ENCODE measurements at places on chromosomes 3 and 15.

DNA sequence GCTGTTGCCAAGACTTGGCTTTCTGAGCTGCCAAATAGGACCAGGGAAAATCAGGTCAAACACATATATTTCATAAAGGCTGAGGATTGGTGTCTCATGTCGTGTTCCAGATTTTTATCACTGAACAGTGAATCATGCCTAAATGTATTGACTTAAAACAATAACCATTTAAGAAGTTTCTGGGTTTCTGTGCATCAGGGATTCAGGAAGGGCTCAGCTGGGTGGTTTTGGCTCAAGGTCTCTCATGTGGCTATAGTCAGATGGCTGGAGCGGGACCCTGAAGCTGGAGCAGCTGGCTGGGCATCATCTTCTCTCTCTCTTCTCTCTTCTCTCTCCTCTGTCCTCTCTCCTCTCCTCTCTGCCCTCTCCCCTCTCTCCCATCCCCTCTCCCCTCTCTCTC lies 10.7 kb upstream of the RFTN1 start:
- no peak for DNase-seq

- no peak for DNase-seq
Observed at GRCh38 chr3:3353153-3353552, 173.7 kb upstream of the CRBN start.

DNA sequence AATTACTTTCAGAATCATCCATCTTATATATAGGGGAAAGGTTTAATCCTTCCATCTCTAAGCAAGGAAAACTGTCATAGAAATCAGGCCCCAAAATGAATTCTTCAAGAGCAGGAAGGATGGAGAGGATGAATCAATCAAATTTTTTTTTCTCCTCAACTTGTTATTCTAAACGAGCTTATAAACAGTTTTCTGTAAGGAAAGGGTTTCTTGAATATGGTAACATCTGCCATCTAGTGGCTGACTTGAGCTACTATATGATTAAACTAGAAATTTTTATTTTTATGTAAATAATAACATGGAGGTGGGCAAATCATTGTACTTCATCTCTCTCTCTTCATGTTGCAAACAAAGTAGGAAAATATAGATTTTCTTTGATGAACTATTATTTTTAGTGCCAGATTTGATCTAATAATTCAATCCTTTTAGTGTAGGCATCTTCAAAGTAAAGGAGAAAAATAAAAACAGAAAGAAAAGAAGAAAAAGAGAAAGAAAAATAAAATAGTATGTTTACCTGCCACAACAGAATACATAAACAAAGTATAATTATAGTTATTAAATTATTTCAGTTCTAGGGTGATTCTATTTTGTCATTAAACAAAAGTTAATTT lies 146.6 kb downstream of the SERPINI1 start:
- DNase-seq, result peak; percentile 33

DNA sequence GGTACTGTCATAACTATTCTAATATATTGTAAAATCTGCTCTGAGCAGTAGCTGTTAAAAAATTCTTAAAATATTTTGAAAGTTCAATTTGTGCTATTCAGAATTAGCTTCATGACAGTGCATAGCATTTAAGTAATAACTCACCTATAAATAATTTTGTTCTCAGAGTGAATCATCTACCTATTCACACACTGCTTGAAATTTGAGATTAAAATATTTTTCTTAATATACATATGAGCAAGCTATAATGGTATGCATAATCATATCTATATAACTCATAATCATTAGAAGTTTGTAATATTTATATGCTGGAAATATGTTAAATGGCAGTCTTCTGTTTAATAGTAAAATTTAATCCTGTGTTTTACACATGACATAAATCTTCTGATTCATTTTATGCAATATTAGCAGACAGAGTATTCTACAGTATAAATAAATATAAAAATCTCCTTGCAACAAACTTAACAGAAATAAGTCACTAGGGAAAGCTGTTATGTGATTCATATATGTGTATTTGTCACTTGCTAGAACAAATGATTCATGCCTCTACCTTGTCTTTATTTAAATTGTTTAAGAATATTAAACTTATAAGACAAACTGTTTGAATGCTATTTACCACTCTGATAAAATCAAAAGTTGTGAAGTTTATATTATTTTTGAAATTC lies 710.8 kb downstream of the PLOD2 start:
- no peak for DNase-seq

GRCh38 chr3:117719316-117719926 lies 1009.8 kb downstream of the TUSC7 start:
- no peak for DNase-seq

DNA sequence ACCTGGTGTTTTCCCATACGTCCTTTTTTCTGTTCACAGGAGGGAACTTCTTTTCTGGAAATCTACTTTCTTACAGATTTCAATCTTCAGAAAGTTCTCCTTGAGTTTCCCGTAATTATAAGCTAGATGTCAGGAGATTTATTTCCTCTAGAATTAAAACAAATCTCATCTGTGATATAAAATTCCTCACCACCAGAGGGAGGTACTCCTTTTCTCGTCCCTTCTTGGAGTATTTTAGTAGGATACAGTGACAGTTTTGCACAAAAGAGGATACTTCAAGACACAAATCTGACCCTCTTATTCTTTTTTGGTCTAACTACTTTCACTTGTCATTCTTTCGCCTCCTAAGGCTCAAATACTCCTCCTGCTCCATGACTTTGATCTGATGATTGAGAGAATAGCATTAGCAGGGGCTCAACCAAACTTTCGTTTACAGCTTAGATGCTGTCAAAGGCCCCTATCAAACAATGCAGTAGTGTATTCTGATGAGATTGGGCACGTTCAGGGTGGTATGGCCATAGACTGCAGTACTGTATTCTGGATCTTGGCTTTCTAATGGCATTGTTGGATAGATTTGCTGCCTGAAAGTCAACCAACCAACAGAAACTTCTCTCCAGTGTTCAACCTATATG lies 38.0 kb downstream of the TMEM41A start:
- DNase-seq, result no peak

DNA sequence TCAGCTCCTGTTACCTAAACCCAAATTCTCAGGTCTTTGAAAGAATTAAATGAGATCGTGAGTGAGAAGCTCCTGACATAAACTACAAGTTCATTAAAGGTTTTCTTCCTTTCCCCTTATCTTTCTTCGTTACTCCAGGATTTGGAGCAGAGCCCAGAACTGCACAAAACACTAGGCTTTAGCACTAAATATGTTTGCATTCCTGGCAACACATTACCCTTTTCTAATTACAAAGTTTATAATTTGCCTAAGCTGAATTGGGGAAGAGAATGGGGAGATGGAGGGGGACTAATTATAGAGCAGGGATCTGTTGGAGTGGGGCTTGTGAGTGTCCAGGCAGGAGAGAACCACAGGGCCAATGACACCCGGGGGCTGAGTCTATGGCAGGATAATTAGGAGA lies 109.7 kb downstream of the SV2B start:
- DNase-seq, result no peak

DNA sequence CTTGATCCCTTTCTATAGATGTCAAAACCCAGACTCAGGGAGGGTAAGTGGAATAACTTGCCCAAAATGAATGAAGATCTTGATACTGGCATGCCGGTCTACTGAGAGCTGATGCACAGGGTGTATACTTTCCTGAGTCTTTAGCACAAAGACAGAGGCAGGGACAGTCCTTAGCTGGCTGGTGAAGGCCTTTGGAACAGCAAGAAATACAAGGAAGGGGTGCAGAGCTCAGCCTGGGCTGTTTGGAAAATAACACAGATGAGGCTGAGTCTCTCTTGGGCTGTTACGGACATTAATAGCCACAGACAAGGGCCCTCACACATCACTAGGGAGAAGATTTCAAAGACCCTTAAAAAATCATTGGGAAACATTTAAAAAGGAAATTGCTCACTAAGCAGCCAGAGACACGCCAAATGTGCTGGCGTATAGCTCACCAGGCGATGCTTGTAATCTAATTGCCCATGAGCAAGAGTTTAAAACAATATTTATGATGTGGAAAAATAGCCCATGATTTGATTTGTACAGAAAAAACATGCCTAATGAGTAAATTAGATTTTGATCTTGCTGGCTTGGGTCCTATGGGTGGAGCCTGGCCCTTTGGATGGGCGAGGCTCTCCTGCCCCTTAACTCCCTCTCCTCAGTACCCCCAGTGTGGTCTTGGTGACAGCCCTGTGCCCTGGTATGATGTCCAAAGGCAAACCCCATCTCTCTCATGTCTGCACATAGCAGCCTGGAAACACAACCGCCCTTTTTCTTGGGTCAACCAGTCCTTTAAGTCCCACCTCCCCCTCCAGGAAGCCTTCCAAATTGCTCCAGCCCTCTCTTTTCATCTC lies 81.8 kb upstream of the MRPS22 start:
- no peak for DNase-seq

DNA sequence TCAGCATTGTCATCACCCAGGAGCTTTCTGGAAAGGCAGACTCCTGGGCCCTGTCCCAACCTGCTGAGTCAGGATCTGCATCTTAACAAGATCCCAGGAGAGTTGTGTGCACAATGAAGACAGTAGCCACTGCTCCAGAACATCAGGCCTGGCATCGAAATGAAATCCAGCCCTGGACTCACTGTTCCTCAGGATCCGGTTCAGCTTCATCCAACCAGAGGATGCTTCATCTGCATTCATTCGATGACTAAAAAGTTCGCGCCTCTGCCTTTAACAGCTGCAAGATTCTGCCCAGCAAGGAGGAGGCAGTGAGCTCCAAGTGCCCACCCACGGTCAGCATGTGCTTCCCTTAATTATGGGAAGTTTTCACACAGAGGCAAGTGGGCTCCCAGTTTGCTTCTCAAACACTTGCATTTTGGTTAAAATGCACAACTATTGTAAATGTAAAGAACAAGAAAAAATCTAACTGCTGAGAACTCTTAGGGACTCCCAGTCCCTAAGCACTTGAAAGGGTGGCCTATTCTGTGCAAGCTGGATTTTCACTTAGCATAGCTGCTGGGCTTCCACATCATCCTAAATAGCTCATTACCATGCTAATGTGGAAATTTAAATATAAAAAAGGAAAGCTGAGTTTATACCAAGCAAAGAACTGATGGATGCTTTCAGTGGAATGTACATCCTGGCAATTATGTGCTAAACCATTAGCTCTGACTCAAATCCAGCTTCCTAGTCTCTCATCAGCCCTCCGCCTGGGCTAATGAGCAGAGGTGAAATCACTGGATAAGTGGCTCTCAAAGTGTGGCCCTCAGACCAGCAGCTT lies 25.5 kb upstream of the ESYT3 start:
- DNase-seq, result no peak

GRCh38 chr3:168473334-168473890 lies 377.7 kb upstream of the GOLIM4 start:
- no peak for DNase-seq

GRCh38 chr15:39459548-39459947 lies 121.3 kb upstream of the THBS1 start:
- no peak for DNase-seq

GRCh38 chr15:85652457-85652856 lies 142.3 kb downstream of the KLHL25 start:
- DNase-seq, result no peak

GRCh38 chr15:40277471-40277870 lies 5.4 kb downstream of the ANKRD63 start:
- no peak for DNase-seq

DNA sequence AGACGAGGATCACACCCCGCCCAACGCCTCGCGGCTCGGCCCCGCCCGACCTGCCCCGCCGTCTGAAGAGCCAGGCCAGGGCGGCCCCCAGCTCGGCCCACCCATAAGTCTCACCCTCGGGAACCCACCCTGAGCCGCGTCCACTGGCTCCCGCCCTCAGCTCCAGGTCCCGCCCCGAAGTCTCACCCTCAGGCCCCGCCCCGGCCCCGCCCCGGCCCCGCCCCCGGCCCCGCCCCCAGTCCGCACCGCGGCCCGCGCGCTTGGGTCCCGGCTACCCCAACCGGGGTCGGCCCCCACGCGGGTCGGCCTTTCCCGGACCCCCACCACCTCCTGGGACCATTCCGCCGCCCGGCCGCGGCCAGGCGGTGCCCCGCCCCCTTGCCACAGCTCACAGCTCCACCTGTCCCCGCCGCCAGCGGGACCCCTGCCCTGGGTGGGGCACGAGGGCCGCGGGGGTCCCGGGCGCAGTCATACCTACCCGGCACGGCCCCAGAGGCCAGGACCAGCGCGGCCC lies 489 bp downstream of the CSPG5 start:
- DNase-seq, result no peak

DNA sequence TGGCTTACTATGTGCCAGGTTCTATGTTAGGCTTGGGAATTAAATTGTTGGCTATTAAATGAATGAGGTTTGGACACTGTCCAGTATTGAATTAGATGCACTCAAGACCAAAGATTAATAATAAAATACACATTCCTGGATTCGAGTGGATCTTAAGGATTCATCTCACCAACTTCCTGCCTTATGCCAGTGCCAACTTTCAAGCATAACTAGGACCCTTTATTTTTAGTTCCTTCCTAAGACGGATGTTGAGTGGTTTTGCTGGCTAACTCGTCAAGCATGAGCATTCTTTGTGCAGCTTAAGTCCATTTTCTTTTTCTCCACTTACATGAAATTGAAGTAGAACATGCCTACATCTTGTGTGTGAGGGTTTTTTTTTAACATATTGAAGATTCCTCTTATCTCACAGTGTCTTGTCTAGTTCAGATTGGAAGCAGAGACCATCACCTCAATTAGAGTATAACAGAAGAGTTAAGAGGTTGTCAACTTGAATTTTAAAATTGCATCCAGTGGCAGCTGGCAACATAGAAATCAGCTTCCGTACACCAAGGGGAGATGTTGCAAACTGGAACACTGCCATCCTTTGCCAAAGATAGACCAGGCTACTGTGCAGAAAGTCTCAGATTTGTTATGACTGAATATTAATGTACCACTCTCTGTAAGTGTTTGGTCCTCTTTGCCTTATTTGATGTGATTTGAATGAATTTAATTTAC lies 106.3 kb upstream of the BFSP2 start:
- DNase-seq, result no peak

GRCh38 chr3:119653876-119654275 lies 6.5 kb downstream of the POPDC2 start:
- no peak for DNase-seq

DNA sequence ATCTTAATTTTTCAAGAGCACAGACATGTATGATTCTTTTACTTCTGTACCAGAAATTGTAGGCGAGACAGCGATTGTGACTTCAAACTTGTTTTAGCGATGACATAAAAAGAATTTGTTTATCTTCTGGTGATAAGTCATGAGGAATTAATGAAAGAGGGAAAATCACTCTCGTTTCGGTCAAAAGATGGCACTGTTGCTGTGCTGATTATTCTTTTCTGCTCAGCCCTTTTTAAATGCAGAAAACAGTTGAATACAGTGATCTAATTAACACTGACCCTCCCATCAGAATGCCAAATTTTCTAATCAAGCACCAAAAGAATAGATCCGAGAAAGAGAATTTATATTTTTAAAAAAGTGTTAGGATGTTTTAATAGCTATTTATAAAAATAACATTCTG lies 52.6 kb downstream of the NSUN3 start:
- no peak for DNase-seq
